Progenitor cell of endocrine pancreas (in vitro differentiated cells): ENCODE measurements at places on chromosomes 1 and 21.

GRCh38 chr1:169741666-169742394, 8.0 kb upstream of the SELE start:
- no peak for DNase-seq

GRCh38 chr1:89472886-89473417, 51.7 kb upstream of the LRRC8B start:
- DNase-seq = no peak

- no peak for DNase-seq
These were observed 24.8 kb downstream of the PHTF1 start for GRCh38 chr1:113734357-113735055.

DNA sequence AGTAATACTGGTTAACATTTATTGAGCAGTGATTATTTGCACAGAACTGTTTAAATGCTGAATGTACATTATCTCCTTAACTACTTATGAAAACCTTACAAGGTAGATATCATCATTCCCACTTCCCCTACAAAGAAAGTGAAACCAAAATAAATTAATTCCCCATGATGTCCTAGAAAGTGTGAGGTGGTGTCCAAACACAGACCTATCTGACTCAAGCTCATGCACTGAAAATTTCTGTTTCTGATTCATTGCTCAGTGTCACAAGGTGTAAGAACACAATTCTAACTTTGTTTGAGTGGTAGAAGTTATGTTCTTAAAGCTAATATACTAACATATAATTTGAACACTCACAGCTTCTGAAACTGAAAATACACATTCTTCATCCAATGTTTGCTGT, 178.7 kb downstream of the MRPL39 start:
- DNase-seq = no peak

GRCh38 chr1:233140499-233140898, 155.0 kb downstream of the PCNX2 start:
- DNase-seq = no peak

DNA sequence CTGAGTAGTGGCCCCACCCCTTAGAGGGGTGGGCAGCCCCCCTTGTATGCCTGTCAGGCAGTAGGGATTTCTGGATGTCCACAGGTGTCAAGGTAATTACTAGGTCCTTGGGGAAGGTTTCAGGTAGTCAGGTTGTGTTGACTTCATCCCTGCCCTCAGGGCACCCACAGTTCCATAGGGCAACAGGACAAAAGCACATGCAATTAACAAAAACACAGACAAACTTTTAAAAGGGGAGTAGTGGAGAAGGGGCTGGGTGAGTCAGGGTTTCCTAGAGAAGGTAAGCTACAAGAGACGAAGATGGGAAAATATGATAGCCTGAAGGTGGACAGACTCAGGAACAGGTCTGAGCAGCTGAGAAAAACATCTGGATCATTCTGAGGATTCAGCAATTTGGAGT, 14.1 kb downstream of the KRTCAP2 start:
- DNase-seq = no peak

DNA sequence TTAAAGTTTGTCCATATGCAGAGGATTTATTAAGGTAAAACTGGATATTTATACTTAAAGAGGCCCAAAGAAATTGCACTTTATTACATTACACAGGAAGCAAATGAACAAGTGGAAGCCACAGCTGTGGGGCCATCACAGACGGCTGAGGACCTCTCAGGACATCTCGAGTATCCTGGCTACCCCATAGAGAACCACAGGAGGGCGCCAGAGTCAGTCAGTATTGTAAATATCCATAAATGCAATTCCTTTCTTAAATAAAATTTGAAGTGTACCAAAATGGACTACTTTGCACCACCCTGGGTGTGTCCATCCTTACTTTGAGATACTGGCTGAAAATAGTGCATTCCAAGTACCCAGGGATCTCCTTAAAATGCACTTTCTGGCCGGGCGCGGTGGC, 257.2 kb downstream of the MRPL39 start:
- DNase-seq = no peak

- no peak for DNase-seq
These were observed 389.1 kb downstream of the HLX start for GRCh38 chr1:221268295-221268694.

DNA sequence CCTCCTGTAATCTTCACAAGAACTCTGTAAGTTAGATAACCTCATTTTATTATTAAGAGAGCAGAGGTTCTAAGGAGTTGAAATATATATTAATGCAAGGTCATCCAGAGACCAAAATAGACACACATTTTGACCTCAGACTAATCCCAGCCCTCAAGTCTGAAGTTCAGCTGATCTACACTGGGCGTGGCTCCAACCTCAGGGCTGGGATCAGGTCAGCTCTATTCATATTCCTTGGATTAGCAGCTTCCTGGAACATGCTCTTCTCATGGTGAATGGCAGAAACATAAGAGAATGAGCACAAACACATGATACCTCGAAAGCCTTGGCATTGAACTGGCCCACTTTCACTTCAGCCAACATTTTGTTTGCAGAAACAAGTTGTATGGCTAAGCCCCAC, 200.8 kb upstream of the ST6GALNAC5 start:
- no peak for DNase-seq

DNA sequence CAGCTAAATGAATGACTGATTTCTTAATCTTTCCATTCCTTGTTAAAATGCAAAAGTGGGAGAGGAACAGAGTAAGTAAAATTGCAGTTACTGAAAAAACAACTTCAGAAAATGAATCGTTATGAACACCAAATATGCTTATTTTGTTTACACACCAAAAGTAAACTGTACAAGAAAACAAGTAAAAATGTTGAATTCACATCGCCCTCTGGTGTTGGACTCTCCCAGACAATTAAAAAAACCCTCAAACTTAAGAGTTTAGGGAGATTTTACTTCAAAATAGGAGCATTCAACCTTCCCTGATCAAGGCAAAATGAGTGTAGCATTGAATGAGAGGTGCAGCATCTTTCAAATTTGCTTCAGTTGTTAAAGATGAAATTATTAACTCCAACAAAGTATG, 19.4 kb upstream of the ESRRG start:
- DNase-seq = no peak

DNA sequence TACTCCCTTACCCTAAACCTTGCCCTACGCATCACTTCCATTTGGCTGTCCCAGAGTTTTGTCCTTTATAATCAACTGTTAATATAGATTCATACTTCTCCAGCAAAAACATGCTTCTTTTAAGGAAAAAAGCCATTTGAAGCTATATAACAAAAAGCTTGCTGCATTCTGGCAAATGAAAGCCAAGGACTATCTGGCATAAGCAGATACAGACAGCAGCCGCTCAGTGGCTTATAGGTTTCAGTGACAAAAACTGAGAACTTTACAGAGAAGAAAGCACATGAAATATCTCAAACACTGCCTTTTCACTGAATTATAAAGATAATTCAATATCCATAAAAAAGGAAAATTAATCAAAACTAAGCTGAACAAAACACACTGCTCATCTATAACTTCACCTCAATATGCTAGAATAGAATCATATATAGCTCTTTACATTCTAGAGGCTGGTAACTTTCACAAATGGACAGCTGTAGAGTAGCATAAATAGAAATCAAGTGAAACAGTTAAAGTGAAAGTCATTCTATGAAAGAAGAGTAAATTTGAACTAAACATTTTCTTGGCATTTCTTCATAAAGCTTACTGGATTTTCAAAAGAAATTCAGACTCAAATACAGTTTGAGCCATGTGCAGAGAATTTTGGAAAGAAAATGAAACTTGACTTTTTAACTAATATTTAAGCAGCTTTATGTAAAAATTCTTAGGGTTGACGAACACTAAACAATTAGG, 19.6 kb downstream of the CDC42BPA start:
- no peak for DNase-seq

GRCh38 chr1:204289280-204289679, 70.4 kb downstream of the PLEKHA6 start:
- DNase-seq = no peak

- DNase-seq = no peak
These were observed 4.3 kb downstream of the FAM89A start for GRCh38 chr1:231035799-231036198.

- DNase-seq = no peak
These were observed 65.1 kb upstream of the ARHGAP29 start for GRCh38 chr1:94302497-94302896.

DNA sequence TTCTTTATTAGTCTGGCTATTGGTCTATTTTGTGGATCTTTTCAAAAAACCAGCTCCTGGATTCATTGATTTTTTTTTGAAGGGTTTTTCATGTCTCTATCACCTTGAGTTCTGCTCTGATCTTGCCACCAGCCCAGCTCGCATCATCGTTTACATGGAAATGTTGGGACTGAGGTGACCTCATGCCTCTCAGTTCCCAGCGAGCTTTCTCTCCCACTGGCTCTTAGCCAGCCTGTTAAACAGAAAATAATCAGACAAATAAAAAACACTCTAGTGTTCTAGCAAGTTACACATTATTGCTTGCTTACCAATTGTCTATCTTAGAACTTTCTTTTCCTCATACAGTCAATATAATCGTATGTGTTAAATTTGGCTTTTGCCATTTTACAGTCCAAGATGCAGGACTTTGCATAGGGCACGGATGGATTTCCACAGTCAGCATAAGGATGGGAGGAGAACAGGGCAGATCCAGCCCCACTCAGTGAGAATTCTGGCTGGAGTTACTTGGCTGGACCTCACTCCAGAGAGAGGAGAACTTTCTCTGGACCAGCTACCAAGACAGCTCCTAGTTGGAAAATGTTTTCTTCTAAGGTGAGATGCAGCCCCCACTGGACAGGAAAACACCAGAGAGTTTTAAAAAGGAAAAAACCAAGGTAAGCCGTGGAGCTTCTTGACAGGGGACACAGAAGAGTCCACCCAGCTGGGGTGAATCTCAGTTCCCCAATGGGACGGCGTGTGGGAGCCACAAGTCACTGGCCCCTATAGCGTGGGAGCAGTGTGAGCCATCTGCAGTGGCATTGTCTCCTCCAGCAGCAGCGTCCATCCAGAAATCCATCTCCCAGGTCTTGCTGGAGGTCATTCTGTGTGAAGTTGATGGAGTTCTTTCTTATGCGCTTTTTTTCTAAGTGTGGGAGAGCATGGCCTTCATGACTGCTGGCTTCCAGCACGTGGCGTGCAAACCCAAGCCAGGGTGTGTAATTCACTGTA, 17.6 kb downstream of the PGBD2 start:
- DNase-seq = no peak

GRCh38 chr1:178134061-178134460, 40.2 kb downstream of the RASAL2 start:
- no peak for DNase-seq
